ENCODE measurements at places on chromosomes 7 and 10.
A peak's percentile ranks its signal among the peaks of the same experiment; 100 is the strongest.

DNA sequence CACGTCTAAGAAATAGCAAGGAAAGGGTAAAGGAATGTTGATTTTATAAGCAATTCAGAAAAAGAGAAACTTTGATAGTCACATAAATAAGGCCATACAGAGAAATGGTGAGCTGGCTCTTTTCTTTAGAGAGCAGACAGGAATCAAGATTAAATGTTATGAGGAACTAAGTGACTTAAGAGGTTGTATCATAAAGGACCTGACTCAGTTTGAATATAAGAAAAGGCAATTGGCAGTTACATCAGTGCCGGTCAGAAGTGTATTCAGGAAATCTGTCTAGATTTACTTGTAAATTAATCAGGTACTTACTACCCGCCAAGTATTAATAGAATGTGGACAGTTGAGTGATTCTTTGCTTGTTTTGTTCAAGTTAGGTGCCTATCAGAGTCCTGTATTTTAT lies 2.1 kb downstream of the MRPL32 start:
- DNase-seq, result no peak

GRCh38 chr10:23367896-23368595 lies 23.4 kb upstream of the C10orf67 start:
- no peak for DNase-seq

GRCh38 chr10:77463499-77463898 lies 174.1 kb downstream of the KCNMA1 start:
- DNase-seq, result no peak

DNA sequence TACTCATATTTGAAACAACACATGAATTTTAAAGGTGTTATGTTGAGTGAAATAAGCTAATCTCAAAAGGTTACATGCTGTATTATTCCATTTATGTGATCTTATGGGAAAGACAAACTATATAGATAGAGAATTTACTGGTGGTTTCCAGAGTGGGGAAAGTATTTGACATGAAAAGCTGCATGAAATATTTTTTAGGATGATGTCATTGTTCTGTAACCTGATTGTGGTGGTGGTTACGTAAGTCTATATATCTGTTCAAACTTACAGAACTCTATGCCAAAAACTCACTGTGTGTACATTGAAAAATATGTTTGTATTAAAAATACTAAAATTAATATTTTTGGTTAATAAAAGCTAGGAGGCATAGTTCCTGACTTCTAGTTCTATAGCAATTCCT lies 453.0 kb downstream of the SORCS3 start:
- DNase-seq, result no peak

DNA sequence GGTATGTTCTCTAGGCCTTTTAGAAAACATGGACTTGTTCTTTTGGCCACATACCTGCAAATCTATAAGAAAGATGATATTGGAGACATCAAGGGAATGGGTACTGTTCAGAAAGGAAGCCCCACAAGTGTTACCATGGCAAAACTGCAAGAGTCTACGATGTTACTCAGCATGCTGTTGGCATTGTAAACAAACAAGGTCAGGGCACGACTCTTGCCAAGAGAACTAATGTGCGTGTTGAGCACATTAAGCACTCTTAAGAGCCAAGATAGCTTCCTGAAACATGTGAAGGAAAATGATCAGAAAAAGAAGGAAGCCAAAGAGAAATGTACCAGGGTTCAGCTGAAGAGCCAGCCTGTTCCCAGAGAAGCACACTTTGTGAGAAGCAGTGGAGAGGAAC lies 37.1 kb downstream of the SDK1 start:
- no peak for DNase-seq

DNA sequence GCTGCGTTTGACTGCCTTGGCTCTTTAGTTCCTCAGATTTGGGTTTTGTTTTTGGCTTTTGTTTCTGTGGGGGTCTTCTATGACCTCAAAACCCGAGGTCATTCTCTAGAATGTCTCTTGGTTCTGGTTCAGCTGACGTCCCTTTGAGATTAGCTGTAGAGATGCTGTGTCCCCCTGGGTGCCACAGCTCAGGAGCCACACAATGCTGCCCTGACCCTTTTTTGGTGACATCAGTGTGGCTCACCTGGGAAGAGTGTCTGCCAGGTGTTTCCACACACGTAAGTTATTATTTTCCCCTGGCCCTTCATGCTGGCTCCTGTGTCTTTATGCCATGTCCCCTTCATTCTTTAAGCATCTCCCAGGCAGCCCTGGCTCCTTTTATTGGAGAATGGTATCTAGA lies 89.8 kb upstream of the DDC start:
- no peak for DNase-seq

DNA sequence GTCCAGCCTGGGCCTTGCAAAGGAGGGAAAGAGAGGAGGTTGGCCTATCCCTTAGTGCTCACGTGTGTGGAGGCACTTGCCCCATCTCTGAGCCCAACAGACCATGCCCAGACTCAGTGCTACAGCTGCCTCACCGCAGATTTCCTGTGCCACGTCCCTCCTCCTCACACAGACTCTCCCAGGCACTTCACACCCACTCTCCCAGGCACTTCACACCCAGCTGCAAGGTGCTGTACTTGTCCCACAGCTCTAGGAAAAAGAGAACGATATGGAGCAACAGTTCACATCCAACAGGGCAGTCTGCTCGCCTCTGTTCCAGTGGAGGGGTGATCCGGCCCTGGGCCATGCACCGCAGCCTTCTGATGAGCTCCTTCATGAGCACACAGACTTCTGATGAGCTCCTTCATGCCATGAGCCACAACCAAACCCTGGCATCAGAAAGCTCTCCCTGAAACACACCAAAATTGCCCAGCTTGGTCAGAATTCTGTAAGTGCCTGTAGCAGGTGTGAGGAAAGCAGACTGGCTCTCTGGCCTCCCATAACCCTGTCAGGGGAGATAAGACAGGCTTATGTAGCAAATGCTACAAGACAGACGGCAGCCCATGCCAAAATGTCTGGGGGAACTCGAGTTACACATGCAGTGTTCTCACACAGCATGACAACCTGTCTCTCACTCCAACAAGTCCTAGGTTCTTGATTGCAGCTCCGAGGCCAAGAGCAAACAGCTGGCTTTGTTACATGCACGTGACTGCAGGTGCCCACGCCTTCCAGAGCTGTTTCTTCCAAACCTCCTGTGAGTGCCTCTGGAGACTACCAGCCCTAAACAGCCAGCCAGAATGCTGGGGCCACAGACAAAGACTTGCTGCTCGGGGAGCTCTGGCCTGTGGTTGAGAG lies 348.5 kb downstream of the GRID1 start:
- DNase-seq, result no peak

GRCh38 chr7:48452218-48452617 lies 281.0 kb downstream of the ABCA13 start:
- peak; percentile 63 for DNase-seq

- no peak for DNase-seq
Observed at GRCh38 chr7:142629588-142630260, 119.5 kb upstream of the PRSS1 start.

GRCh38 chr7:40822861-40823260 lies 688.1 kb downstream of the SUGCT start:
- no peak for DNase-seq

DNA sequence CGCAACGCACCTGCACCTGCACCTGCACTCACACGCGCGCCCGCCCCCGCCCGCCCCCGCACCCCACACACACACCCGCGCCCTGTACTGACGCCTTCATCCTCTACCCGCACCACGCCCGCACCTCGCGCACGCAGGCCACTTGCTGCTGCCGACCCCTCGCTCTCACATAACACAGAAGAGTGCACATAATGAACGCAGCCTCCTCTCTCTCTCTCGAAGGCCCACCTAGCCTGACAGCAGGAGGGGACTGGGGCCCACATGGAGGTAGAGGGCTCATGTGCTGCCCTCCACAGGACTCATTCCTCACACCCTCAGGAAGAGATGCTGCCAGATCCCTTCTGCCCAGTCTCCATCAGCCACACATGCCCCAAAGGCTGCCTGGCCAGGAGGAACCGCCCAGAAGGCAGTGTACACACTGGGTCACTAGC lies 432 bp upstream of the CAMK2B start:
- no peak for DNase-seq

GRCh38 chr7:136009488-136010079 lies 32.4 kb upstream of the MTPN start:
- DNase-seq, result peak; percentile 37

DNA sequence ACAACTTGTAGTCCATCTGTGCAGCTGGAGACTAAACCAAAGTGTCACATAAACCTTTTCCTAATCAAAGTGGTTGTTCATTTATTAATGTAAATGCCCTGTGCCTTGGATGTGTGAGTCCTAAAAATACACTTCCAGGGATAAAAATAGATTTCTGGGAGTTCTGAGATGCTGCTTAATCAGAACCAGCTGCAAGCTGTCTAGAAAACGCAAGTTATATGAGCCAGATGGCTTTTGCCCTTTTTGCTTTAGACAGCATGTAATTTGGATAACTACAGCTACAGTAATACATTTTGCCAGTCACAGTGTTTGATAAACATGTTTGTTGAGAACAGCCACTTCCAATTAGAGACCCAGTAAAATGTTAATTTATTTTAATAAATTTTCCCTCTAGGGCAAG lies 185.1 kb upstream of the PRPS1L1 start:
- no peak for DNase-seq

DNA sequence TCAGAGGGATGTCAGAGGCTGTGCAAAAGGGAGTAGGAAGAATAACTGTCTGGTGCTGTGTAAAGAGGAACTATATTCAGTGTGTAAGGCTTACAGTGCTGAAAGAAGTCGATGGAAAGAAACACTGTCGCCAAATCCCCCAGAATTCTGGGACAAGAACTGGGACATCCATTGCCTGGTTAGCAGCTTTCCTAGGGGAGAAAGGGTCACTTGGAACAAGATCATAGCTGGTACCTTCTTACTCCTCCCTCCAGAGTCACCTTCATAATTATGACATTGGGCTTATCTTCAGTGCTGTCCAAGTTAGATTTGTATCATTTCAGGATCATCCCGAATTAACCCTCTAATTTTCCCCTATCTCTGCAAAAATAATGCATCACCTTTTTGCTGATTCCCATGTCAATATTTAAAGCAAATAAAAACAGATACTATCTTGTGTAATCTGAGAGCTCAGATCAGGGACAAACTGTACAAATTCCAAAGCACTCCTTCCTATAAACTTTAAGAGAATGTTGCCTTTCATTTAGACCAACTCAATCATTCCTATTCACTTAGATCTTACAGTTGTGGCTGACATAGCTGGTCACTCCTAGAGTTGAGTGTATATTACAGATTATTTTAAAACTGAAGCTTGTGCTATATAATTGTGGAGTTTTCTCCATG lies 96.5 kb downstream of the DNAH11 start:
- DNase-seq, result no peak

DNA sequence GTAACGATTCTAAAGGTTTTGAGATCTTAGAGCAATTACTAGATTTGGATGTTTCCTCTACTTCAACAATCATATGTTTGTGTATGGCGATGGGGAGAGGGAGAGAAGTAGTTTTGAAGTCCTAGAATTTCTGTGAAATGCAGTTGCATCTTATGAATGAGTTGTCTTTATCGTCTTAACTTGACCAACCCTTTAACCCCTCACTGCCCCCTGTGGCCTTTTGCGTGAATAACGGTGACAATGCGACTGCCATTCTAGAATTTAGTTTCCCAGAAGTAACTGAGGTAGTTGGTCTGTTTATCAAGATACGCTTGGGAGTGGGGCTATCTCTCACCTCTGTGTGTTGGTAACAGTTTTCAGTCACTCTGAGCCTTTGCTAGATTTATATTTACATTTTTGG lies 204.6 kb downstream of the HDAC9 start:
- no peak for DNase-seq

- DNase-seq, result no peak
Observed at GRCh38 chr7:45590679-45591057, 16.5 kb downstream of the ADCY1 start.

DNA sequence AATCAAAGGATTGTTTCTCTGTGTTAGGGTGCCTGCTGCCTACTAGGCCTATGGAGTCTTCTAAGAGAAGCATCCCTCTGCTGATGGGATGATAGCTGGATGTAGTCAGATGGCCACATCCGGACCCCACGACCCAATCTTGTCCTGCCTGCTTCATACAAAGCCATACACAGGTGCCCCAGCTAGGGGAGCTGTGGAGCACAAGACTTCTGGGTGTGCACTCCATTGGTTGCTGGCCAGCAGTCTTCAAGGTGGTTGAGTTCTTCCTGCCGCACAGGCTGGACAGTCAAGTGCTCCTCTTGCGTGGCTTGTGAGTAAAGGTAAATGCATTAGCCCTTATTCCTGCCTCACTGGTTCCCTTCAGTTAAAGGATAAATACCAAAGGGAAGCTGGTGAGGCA lies 120.2 kb downstream of the TEX36 start:
- no peak for DNase-seq

DNA sequence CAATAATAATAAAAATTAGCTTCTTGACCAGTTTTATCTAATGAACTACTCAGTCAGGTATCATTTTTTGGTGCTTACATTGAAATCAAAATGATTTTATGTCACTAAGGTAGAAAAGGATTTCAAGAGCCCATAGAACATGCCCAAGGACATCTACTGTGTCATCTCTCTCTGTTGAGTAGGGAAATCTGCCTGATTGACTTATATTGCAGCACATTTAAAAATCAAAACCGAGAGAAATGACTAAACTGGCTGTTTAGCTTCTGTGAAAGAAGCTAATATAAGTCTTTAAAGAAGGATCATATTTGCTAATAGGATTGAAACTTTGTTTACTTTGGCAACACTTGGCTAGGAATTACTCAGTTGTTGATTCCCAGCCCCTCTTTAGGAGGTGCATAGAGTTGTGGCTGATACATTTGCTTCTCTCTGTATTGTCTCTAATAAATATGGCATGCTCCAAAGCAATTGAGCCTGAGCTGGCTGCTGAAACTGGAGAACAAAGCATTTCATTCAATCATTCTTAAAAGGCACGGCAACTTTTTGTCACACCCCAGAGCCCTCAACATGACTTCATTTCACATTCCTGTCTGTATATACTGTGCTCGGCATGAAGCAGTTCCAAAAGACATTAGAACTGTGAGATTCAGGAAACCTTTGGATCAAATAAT lies 1096.9 kb upstream of the POT1 start:
- peak; percentile 36 for DNase-seq

GRCh38 chr7:90621125-90621746 lies 25.1 kb downstream of the CDK14 start:
- DNase-seq, result no peak

- no peak for DNase-seq
Observed at GRCh38 chr10:118472415-118473304, 122.8 kb downstream of the PRLHR start.

- DNase-seq, result no peak
Observed at GRCh38 chr10:83301732-83302131, 837.6 kb upstream of the GHITM start.

- DNase-seq, result no peak
Observed at GRCh38 chr10:71984126-71984808, 20.1 kb downstream of the CHST3 start.

DNA sequence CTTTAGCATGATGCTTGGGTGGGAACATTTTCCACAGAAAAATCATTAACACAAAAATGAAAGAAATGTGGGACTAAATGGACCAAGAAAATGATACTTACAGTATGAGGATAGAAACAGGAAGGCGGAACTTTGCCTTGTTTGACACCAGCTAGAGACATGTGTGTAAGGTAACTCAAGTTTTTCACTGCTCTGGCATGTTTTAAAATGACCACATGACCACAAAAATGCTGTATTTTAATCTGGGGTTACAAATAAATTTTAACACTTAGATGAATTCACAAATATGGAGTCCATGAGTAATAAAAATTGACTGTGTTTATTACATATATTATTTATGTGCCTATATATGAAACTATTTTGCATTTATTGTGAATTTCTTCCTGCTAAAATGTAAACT lies 100.9 kb upstream of the PHYHIPL start:
- no peak for DNase-seq

- DNase-seq, result no peak
Observed at GRCh38 chr10:52479567-52479966, 165.5 kb downstream of the DKK1 start.
